ENCODE measurements at places on chromosomes 11 and 22.

- no peak for DNase-seq
These were observed 21.4 kb downstream of the KCNQ1OT1 start for GRCh38 chr11:2678396-2678795.

- no peak for DNase-seq
These were observed 67.4 kb downstream of the ENDOD1 start for GRCh38 chr11:95156916-95157541.

- no peak for DNase-seq
These were observed 3.4 kb downstream of the GUCY1A2 start for GRCh38 chr11:107014871-107015270.

DNA sequence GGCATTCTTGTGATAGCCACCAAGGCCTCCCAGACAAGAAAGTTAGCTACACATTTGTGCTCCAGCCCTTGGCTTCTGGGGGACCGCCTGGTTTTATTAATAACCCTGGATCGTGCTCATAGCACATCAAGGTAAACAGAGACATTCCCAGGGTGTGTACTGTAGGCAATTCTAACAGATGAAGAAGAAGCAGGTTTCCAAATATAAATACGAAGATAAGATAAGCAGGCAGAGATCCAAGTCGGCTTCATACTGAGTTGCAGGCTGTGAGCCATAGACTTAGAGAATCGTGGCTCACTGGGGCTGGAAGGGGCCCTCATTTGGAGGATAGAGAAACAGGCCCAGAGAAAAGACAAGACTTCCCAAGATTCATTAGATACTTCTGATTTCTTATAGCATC lies 131.4 kb downstream of the TENM4 start:
- no peak for DNase-seq

DNA sequence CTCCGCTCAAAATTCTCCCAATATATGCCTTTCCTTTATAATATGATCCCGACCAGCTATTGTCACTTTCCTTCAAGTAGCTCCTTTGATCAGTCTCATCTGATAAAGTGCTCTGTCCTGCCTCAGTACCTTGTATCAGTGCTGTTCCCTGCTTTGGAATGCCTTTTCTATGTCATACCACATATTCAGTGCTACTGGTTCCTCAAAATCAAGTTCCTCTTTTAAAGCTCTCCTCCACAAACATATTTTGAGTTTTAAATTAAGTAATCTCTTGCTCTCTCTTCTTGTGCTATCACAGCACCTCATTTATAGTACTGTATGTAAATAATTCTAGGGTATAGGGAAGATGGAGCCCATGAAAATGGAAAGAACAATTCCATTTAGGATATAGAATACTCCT lies 137.1 kb upstream of the CTSC start:
- DNase-seq, result no peak

DNA sequence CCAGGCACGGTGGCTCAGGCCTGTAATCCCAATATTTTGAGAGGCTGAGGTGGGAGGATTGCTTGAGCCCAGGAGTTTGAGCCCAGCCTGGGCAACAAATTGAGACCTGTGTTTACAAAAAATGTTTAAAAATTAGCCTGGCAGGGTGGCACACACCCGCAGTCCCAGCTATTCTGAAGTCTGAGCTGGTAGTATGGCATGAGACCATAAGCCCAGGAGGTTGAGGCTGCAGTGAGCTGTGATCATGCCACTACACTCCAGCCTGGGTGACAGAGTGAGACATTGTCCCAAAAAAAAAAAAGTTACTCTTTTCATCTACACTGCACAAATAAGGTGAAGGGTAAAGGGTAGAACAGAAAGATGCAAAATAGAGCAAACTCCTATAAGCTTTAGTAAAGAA lies 22.3 kb upstream of the PPP2R1B start:
- DNase-seq, result no peak

- no peak for DNase-seq
These were observed 4.9 kb downstream of the SLC6A5 start for GRCh38 chr11:20604295-20604803.

DNA sequence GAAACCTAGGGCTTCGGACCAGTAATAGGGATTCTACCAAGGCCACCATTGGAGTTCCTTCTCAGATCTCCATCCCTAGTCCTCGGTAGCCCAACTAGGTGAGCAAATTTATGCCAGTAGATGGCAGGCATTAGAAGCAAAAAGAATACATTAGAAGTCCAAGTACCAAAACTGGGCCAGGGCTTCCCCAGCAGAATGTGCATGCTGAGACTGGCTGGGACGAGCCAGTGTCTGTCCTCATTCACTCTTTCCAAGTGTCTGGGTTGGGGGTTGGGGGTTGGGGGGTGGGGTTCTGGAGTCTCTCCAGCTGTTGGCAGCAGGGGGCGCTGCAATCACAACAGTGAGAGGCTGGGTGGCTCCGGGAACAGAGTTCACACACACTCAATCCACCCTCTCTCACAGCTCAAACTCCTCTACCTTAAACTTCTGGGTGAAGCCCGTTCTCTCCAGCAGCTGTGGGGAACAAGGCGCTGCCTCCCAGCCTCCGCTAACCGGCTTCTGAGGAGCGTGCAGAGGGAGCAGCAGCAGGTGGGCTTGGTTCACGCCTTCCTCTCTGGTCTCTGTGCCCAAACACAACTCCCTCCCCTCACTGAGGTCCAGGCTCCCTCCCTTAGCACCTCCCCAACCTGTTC lies 57.5 kb downstream of the BTG4 start:
- no peak for DNase-seq

DNA sequence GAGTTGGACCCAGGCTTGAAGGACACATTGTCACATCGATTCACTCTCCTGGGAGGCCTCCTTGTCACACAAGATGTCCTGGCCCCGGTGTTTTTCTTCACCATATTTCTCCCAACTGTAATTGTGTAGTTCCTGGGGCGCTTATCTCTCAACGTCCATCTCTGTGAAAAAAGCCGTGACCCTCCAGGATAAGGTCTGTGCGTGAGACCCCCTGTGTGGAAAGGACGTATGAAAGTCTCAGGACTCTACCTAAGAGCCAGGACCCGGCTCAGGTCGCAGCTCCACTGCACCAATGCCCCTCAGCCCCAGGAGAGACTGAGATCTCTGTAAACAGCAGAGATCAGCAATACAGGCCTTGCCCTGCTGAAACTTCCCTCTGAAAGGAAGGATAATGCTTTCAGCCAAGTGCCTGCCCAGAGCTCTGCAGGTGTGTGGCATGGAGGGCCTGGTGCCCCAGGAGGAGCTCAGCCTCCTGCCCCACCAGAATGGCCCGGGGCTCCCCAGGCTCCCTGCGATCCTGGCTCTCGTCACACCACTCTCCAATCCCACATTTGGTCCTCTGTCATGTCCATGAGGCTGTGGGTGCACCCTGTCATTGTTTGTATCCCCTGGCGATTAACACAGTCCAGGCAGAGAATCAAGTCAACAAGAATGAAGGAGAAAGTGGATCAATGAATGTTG lies 119.2 kb upstream of the TMEM45B start:
- no peak for DNase-seq

GRCh38 chr11:62544581-62545436 lies 1.8 kb downstream of the AHNAK start:
- DNase-seq, result no peak

DNA sequence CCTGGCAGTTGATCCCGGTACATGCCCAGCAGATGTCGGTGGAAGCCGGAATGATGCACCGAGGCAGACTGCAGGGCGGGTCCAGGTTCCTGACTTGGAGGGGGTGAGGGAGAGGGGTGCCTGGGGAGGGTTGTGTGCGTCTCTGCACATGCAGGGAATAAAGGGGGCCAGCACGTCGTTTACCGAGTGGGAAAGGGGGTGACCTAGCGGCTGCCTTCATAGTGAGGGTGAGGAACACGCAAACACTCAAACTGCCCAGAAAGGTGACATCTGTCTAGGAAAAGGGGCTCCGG lies 801.7 kb downstream of the TBC1D22A start:
- DNase-seq, result no peak

- DNase-seq, result no peak
These were observed 5.2 kb downstream of the CAPN5 start for GRCh38 chr11:77071671-77072605.

DNA sequence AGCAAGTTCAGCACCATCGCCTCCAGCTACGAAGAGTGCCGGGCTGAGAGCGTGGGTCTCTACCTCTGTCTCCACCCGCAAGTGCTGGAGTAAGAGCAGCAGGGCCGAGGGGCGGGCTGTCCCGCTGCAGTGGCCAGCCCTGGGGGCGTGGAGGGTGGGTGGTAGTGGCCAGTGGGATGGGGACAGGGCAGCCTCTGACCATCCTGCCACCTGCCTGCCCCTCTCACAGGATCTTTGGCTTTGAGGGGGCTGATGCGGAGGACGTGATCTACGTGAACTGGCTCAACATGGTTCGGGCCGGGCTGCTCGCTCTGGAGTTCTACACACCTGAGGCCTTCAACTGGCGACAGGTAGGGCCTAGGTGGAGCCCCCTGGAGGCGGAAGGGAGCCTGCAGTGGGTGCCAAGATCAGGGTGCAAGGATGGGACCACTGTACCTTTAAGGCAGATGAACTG lies 15.0 kb upstream of the BBS1 start:
- no peak for DNase-seq

GRCh38 chr22:29004647-29005371 lies 56.8 kb downstream of the C22orf31 start:
- DNase-seq, result no peak

DNA sequence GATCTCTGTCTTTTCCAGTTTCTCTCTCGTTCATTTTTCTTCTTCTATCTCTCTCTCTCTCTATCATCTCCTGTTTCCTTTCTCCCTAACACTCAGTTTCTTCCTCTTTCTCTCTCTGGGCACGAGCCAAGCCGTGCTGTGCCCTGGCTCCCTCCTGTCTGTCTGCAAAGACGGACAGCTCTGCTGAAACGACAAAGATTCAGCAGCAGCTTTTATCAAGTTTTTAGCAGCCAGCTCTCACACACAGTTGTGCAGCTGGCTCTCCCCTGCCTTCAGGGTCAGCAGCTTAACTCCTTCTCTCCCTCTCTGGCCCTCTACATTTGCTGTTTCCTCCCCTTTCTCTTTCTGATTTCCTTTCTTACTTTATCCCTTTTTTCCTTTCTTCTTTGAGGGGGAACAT lies 352.0 kb upstream of the MPPED2 start:
- DNase-seq, result no peak

DNA sequence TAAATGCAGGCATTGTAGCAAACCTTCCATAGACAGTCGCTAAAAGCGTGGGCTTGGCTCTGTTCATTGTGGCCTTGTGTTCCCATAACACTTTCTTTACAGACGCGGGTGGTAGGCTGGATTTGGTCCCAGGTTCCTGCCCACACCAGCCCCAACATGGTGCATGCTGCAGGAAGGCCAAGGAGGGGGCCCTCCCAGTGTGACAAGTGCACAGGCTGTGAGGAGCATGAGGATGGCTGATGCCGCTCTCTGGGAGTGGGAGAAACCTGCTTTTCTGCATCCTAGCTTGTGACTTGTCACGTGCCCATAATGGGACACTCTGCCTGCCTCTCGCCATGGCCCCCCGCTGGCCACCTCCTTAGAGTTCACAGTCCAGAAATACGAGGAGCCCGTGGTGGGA lies 161.8 kb upstream of the B3GAT1 start:
- DNase-seq, result no peak

DNA sequence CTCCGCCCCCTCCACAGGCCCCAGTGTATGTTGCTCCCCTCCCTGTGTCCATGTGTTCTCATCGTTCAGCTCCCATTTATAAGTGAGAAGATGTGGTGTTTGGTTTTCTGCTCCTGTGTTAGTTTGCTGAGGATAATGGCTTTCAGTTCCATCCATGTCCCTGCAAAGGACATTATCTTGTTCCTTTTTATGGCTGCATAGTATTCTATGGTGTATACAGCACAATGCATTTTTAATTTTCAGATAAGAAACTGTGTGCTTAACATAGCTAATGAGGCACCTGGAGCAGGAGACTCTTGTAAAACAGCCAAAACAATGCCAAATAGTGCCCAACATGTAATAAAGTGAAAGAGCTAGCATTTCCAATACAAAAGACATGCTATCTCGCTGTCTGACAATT lies 21.8 kb downstream of the ALG9 start:
- DNase-seq, result no peak

GRCh38 chr11:3942160-3942955 lies 86.9 kb downstream of the STIM1 start:
- DNase-seq, result no peak

- DNase-seq, result no peak
These were observed 1282.0 kb upstream of the CNTN5 start for GRCh38 chr11:97738751-97739150.

- DNase-seq, result no peak
These were observed 913 bp downstream of the ZNHIT2 start for GRCh38 chr11:65116370-65117205.

GRCh38 chr22:22737590-22737989 lies 93.2 kb downstream of the GGTLC2 start:
- no peak for DNase-seq

GRCh38 chr22:46848197-46848596 lies 85.7 kb downstream of the TBC1D22A start:
- DNase-seq, result no peak

- no peak for DNase-seq
These were observed 3.5 kb downstream of the ARRB1 start for GRCh38 chr11:75347781-75348566.

DNA sequence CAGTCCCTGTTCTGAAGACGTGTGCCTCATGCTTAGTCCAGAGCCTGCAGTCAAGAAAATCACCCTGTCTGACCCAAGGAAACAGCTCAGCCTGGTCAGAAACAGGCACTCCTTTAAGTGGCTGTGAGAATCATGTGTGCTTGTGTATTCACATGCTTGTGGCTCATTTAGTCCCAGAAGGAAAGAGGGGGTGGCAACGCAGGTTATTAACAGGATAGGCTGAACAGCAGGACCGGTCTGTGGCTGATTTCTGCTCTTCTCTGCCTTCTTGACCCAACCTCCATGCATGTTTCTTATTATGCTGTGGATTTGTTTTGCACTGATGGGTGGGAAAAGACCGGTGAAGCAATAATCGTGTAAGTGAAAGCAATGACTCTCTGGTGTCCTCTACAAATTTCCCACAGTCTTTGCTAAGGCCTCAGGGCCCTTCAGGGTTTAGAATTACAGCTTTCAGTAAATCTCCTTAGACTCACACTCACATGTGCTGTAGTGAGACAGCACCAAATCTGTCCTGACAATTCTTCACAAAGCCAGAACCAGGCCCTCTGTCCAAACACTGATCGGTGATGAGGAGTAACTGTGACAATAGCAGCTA lies 288.1 kb downstream of the ETS1 start:
- no peak for DNase-seq

GRCh38 chr11:118417801-118418200 lies 16.4 kb downstream of the ATP5MG start:
- no peak for DNase-seq

DNA sequence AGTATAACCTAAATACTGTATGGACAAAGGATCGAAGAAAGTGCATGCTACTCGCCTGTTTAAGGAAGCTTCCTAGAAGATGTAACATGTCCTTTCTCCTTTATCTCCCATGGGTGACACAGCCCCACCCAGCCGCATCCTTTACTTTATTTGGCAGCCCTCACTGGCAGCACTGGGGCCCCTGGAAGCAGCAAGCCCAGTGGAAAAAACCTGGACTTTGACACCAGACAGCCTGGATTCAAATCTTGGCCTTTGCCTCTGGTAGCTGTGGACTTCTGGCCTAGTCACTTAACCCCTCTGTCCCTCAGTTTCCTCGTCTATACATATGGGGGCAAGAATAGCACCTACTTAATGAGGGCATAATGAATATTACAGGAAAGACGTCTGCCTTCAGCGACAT lies 67.1 kb downstream of the MYEOV start:
- no peak for DNase-seq

- no peak for DNase-seq
These were observed 54.1 kb downstream of the PDHX start for GRCh38 chr11:34970480-34970879.

Data from NCI-H1436 treated with DMSO at 0.1 percent for 48 hours (cell line).